ENCODE measurements at places on chromosomes 7 and 10.

GRCh38 chr7:134932707-134933370 lies 53.5 kb upstream of the AGBL3 start:
- no peak for DNase-seq

- no peak for DNase-seq
These were observed 86.8 kb upstream of the RSU1 start for GRCh38 chr10:16904049-16904448.

- no peak for DNase-seq
These were observed 1193.9 kb downstream of the DNAJB9 start for GRCh38 chr7:109763611-109764010.

- no peak for DNase-seq
These were observed 151.1 kb downstream of the SEM1 start for GRCh38 chr7:96558530-96558929.

DNA sequence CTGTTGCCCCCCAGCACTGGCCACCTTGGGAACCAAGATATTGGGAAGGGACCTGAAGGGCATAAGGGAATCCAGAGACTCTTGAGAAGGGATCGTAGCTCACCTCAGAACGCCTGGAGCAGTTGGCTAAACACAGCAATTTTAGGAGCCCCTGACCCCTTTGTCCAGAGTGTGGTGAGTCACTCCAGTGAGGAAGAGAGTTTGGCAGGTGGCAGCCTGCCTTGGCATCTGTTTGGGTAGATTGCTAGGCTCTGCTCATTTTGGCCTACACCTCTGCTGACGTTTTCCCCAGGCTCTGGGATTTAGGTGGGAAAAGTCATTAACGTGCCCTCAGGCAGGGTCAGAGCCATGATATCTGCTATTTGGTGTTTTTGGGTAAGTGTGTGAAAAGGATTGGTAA lies 100.6 kb downstream of the GRB10 start:
- no peak for DNase-seq

- no peak for DNase-seq
These were observed 65.8 kb downstream of the NT5C2 start for GRCh38 chr10:103127241-103127640.

- no peak for DNase-seq
These were observed 219.8 kb downstream of the CHCHD3 start for GRCh38 chr7:132861940-132862554.

DNA sequence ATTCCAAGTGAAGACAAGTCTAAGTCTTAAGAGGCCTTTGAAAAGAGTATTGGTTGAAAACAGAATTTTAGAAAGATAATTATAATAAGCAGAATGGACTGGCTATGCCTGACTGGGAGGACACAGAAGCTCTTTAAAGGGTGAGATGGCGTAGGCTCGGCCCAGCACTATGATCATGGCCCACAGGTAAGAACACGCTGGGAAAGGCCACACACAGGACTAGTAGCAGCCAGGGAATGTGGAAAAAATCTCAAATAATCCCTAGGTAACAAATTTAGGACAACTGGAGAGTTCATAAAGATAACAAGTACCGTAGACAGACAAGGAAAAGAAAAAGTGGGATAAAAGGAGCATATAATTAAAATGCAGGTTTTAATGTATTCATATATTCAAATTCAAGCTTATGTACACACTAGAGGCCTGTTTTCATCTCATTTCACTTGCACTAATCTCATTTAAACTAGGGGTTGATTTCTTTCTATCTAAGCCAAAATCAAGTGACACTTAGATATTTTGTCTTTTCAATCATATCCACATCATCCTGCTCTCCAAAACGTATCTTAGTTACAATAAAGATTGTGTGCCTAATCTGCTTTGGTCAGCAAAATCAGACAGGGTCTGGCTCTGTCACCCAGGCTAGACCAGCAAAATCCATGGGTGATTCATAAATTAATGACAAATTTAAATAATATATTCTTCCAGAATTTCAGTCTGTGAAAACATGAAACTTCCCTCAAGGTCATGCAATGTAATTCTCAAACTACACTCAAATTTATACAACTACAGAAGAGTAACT lies 53.0 kb downstream of the EZH2 start:
- no peak for DNase-seq

DNA sequence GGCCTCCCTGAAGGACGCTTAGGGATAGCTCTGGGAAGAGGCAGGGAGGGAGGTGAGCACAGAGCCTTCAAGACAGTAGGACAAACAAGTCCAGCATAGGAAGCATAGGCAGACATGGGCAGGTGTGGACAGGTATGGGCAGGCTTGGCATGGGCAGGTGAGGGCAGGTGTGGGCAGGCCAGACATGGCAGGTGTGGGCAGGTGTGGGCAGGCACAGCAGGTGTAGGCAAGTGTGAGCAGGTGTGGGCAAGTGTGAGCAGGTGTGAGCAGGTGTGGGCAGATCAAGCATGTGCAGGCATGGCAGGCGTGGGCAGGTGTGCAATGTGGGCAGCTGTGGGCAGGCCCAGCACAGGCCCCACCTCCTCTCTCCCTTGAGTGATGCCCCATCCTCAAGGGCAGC lies 148.8 kb upstream of the ZMIZ1 start:
- no peak for DNase-seq

- no peak for DNase-seq
These were observed 19.6 kb downstream of the AKR1C1 start for GRCh38 chr10:4982764-4983226.

- DNase-seq, result no peak
These were observed 110.2 kb downstream of the CHN2 start for GRCh38 chr7:29304756-29305155.

DNA sequence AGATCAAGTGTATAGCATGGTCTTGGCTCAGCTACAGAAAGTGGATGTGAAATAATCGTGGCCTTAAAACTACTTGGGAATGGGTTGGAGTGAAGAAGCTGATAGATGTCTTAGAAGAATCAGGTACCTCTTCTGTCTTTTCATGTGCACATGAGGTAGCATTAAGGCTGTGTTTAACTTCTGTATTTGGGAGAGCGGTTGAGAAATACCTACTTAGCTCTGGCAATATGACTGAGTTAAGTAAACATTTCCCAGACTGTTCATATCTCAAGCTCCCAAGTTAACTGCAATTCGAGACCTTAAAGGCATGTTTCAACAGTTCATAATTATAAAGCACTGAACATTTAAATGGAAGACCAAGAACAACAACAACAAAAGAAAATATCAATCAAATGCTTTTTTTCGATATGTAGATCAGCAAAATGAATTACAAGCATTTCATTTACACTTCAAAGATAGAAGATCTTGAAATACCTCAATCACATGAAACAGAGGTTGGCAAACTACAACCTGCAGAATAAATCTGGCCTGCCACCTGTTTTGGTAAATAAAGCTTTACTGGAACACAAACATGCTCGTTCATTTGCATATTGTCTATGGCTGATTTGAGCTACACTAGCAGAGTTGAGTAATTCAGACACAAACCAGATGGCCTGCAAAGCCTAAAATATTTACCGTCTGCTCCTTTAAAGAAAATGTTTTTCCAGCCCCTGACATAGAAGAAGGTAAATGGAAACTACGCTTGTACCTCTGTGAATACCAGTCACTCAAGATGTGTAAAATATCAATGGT lies 337.1 kb upstream of the GLI3 start:
- DNase-seq, result no peak

- no peak for DNase-seq
These were observed 16.1 kb downstream of the PAPOLB start for GRCh38 chr7:4845740-4846142.

GRCh38 chr7:116177009-116177408 lies 33.3 kb upstream of the TES start:
- no peak for DNase-seq

- no peak for DNase-seq
These were observed 535.6 kb downstream of the CNTNAP2 start for GRCh38 chr7:146652176-146652575.

DNA sequence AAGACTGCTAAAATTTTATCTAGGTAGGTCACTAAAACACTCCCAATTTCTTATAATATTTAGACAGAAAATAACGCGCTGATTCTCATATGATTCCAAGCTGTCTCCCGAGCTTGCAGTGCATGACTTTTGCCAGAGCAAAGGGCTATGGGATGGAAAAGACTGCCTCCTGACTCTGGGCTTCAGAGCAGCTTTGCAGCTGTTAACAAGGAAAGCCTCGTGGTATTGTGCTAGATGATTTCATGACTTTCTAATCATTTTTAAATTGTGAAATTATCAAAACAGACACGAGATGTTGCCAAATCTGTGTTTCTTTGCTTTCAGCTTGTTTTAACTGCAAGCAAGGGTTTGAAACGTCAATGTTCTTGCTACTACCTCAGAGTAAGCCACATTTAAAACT lies 238.3 kb downstream of the AGMO start:
- no peak for DNase-seq

GRCh38 chr10:128867210-128867609 lies 599.8 kb upstream of the MGMT start:
- no peak for DNase-seq

- DNase-seq, result no peak
These were observed 64.9 kb downstream of the MYOF start for GRCh38 chr10:93417266-93417665.

- no peak for DNase-seq
These were observed 23.7 kb downstream of the ELMO1 start for GRCh38 chr7:37424995-37425394.

DNA sequence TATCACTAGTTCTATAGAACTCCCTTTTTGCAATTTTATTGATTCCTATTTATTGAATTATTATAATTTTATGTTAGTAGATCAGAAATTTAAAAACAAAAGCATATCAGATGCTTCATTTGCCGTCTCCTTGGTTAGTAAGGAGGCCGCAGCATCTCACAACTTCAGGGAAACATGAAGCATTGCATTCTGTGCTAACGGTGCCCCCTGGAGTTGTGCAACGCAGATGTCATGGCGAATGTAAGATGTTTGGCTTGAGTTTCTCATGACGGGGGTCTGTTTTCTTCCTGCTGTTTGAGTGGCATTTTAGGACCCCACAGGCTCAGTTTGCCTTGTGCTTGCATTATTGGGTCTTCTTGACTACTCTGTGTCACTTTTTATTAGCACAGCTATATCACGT lies 124.8 kb downstream of the CNNM2 start:
- no peak for DNase-seq

GRCh38 chr7:100163006-100163531 lies 4.5 kb upstream of the TRAPPC14 start:
- DNase-seq, result no peak

DNA sequence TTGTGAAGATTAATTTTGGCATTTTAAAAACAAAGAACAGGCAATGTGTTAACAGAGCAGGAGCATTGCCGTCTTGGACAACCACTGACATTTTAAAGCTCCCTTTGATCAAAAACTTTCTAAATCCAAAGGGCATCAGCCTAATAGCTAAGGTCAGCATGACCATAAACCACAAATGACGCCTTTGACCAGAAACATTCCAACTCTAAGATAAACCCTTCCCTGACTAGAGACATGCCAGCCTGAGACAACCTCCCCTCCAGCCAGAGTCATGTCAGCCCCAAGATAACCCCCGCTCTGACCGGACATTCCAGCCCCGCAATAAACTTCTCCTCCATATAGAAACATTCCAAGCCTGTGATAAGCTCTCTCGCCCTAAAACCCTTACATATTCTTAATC lies 949.4 kb upstream of the POT1 start:
- no peak for DNase-seq

DNA sequence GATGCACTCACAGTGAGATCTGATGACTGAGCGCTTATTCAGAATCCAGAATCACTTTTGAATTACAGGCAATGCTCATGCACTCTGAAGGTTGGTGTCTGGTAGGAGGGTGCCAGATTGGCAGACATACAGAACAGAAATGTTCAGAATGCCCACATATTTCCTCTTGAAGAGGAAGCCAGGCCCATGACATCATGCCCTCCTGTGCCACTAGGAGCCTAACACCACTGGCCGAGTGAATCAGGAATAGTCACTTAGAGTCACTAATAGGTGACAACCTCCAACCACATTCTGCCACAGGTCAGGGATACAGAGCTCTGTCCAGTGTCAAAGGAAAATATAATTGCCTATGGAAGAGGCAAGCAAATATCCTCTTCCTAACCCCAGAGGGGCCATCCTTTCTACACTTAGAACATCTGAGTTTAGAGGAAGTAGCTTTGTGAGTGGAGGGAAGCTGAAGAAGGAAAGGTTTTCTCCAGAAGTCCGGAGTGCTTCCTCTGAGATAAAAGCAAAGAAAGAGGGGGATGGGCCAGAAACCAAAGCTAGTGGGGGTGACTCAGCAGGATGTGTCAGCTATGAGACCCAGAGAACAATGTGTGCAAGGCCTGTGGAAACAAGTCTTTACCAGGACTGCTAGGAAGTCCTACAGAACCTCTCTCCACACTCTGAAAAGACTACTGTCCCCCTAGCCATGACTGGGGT lies 838.8 kb downstream of the GRID1 start:
- DNase-seq, result no peak

DNA sequence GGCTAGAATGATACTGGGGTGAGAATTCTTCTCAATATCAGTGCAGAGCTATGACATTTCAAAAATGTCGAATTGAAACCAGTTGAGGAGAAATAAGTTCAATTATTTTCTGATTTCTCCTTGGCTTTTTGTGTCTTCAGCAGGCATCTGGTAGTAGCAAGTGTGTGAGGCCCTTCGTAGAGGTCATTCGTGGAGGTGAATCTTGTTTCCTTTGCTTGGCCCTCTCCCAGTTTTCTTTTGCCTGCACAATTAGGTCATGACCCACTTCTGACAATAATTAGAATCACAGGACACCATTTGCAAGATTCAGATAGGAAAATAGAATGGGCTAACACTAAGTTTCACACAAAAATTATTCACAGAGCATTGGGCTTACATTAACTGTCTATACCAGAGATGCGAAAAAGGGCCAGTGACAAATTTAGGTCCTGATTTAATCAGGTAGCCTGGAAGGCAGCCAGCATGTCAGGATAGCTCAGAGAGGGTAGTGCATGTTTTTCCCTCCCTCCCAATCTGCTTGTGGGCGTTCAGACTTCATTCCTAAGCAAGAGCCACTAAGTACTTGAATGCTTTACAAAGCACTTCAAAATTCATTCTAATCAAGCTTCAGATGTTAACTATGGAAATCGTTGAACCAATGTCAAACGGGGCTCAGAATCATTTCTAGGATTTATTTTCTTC lies 24.0 kb upstream of the A1CF start:
- no peak for DNase-seq
